ENCODE measurements at places on chromosomes 2 and 18.

DNA sequence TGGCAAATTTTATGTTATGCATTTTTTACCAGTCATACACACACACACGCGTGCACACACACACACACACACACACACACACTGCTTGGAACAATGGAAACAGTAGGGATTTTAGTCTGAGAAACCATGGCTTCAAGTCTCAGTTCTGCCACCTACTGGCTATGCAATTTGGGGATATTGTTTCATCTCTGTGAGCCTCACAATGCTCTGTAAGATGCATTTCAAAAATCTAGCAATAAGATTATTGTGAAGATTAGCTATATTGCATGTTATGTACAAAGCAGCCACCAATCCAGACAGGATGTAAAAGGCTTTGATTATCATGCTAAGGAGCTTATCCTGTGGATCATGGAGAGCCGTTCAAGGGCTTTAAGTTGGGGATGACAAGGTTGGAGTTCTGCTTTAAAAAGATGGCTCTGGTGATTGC lies 401.4 kb downstream of the NBAS start:
- DNase-seq, result no peak

GRCh38 chr2:176652300-176653182 lies 383.3 kb downstream of the MTX2 start:
- DNase-seq, result no peak

- no peak for DNase-seq
Measured at GRCh38 chr18:332721-333510, 65.1 kb upstream of the THOC1 start.

GRCh38 chr2:133766164-133766832 lies 198.0 kb upstream of the NCKAP5 start:
- no peak for DNase-seq

DNA sequence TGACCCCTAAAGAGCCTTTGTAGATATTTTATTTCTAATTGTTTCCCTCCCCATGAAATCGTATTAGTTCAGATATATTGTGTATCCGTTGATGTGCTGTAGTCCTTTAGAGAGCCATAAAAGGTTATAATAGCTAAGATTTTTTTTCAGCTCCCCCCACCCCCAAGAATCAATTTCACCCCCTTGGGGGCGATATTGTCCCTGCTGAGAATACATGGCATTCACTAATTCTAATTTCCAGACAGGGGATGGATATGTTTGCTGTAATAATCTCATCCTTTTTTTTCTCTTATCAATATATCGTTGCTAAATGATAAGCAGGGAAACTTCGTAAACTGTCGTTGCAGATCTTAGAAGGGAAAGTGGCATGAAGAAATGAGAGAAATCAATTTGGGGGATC lies 530.7 kb downstream of the TMEM182 start:
- no peak for DNase-seq

DNA sequence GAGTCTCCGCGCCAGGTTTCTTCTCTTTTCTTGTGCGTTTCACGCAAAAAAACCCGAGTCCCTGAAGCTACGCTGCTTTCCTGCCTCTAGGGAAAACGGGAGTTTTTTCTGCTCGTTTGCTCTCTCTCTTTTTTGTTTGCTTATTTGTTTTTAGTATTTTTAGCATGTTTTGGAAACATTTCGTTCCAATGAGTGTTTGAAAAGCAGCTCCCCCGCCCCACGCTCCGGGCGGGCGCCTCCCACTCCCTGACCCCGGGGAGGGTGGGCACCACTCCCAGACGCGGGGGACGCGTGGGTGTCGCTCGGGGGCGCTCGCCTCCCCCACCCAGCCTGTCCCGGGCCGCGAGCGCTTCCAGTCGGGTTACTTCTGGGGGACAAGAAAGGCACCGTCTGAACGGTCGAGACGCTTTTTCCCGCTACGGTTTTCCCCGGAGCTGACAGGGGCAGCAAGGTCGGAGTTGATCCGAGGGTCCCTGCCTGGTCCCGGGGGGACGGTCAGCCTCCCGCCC lies 446 bp upstream of the EFHD1 start:
- no peak for DNase-seq

DNA sequence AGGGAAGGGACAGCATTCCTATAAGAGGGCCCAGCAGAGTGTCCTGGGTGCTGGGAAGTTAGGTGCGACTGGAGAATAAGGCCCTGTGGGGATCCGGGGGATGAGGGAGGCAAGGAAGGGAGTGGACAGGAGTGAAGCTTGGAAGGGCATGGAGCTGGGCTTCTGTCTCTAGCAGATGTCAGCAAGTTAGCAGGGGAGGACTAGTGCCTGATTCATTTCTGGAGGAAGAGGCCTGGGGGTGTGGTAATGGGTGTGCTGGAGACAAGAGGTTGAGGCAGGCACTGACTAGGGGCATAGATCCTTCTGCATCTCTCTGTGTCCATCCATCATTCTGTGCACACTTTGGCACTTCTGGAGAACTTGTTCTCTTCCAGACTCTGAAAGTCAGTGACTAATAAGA lies 134.7 kb downstream of the ACOXL start:
- DNase-seq, result no peak

DNA sequence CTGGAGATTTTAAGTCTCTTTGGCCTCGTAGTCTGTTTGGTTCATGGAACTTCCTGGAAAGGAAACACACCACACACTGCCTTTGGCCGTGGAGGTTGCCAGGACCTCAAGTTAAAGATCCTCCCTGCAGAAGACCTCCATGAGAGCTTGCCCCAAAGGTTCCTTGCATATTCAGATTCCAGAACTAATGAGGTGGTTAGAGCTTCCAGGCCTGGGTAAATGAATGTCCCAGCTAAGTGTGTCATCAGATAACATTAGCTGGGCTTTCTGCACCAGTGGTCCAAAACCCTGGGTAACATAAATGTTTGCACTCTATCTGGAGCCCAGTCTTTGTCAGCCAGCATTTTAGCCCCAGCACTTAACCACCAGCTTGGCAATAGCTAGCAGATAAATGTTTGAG lies 122.1 kb upstream of the EML6 start:
- no peak for DNase-seq

GRCh38 chr2:4515871-4516761 lies 812.7 kb downstream of the DCDC2C start:
- no peak for DNase-seq

DNA sequence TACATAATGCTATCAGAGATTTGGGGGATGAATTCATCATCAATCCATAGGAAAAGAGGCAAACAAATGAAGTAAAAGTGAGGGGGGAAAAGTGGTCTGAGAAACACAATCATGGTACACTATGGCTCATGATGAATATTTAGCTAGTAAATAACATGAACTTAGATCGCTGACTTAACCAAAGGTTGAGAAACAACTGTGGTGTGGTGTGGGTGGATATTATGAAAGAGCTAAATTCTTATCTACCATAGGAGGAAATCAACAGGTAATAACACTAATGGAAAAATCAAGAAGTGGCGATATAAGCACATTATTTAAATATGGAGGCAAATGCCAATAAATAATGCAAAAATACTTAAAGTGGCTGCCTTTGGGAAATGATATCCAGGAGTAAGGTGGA lies 12.2 kb upstream of the TPRKB start:
- no peak for DNase-seq

- no peak for DNase-seq
Measured at GRCh38 chr2:98505311-98505808, 60.7 kb downstream of the INPP4A start.

DNA sequence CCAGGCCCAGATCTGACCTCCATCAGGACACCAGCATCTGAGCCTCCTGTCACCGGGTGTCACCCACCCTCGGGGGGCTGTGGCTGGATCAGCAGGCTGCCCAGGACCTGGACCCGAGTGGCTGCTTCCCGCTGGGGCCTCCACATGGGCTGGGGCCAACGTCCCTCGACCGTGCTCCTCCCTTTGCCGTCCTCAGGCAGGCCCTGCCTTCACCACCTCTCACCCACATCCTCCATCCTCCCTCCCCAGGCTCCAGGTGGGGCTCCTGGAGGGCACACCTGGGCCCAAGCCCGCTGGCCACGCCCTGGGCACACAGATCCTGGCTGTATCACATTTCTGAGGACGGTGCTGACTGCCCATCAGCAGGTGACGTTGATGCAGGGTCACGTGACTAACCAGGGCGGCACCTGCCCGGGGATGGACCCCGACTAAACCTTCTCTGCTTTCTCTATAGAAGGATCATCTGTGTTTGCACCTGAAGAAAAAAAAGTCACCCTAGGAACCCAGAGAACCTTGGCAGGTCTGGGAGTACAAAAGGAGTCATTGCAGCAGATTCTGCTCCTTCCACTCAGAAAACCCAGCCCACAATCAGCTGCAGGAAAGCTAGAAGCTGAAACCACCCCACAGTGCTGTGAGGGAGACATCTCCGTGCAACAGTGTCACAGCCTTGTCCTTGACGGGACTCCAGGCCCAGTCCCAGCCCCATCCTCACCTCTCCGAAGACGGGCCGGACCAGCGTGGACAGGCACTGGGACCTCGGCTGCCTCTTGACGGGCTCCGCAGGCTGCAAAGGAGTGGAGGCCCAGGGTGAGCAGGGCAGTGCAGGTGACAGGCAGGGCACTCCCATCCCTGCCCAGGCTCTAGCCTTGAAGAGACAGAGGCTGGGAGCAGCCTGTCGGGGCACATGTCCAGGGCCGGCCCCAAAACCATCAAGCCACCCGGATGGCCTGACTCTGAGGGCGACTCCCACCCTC lies 11.2 kb downstream of the STK25 start:
- no peak for DNase-seq

DNA sequence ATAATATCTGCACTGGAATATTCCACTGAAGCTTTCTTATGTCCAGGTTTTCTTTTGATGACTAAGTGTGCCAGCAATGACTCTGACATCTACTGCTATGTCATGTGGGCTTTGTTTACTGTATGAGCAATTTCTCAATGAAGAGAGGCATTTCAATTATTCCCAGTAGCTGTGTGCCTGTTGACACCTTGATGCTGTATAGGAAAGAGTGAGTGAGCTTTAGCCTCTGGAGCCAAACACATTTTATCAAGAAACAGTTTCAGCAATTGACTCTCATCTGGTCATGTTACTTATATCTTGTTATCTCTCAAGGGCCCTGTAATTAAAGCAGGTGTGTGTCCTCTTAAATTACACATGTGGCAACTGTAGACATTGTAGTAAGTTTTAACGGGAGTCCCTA lies 493.2 kb upstream of the FANCL start:
- no peak for DNase-seq

DNA sequence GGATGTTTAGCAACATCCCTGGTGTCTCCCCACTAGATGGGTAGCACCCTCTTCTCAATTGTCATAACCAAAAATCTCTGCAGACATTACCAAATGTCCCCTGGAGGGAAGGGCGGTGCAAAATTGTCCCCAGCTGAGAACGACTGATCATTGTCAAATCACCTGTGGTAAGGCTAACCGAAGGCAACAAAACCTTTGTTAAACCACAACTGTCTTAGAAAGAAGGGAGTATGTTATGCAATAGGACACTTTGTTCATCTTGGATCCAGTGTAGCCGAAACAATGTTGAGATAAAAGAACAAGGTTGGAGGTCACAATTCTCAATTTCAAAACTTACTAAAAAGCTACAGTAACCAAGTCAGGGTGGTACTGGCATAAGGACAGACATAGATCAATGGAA lies 50.3 kb upstream of the ST3GAL5 start:
- DNase-seq, result no peak

DNA sequence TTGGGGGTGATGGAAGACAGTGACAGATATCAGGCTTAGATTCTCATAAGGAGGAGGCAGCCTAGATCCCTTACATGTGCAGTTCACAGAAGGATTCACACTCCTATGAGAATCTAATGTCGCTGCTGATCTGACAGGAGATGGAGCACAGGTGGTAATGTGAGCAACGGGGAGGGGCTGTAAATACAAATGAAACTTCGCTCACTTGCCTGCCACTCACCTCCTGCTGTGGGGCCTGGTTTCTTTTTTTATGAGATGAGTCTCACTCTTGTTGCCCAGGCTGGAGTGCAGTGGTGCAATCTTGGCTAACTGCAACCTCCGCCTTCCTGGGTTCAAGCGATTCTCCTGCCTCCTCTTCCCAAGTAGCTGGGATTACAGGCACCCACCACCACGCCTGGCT lies 258.6 kb downstream of the EN1 start:
- DNase-seq, result no peak
